ENCODE measurements at places on chromosomes 3 and 15. TPM values are rescaled to one million over a fixed set of nuclear protein-coding genes. Genes with fewer than 3 reads are reported as not detected.

DNA sequence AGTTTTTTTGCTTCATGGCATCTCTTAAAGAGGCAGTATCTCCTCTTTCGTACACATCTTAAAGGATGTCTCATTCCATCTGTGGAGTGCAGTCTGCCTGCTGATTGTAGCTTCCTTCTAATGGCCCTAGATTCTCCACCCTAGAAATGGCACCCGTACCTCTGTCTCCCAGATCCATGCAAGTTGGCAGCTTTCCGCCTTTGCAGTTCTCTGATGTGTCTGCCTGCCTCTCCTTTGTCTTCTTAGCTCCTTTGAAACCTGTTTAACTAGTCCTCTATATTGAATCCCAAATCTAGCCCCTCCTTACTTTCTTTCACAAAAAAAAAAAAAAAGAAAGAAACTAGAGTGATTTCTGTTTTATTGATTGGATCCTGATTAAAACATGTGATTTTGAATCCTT is 1025.0 kb downstream of the ZPLD1 start:
- no peak for DNase-seq

- DNase-seq, result no peak
Observed at GRCh38 chr3:94440767-94441493, 378.1 kb downstream of the NSUN3 start.

GRCh38 chr3:42725454-42725853 is 22.9 kb upstream of the HHATL start:
- DNase-seq, result no peak

GRCh38 chr3:130423064-130423463 is 77.6 kb downstream of the COL6A5 start:
- no peak for DNase-seq

- DNase-seq, result no peak
Observed at GRCh38 chr3:184348057-184348382, 10.6 kb downstream of the FAM131A start.

DNA sequence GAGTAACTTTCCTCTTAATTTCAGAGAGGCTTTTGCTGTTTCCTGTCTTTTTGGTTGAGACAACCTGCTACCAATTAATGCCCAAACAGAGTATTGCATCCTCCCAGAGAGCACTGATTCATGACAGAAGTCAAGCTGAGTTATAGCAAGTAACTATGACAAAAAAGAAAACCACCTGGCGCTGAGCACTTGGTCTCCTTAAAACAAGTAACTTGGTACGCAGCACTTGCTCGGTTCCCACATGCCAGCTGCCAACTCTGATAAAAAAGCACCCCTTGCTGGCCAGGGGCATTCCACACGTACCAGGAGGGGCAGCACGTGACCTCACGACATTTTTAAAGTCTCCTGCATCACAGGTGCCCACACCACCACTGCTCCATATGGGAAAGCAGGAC is 13.5 kb upstream of the MYO5C start:
- DNase-seq, result no peak

- DNase-seq, result no peak
Observed at GRCh38 chr3:150372722-150373121, 35.4 kb upstream of the TSC22D2 start.

DNA sequence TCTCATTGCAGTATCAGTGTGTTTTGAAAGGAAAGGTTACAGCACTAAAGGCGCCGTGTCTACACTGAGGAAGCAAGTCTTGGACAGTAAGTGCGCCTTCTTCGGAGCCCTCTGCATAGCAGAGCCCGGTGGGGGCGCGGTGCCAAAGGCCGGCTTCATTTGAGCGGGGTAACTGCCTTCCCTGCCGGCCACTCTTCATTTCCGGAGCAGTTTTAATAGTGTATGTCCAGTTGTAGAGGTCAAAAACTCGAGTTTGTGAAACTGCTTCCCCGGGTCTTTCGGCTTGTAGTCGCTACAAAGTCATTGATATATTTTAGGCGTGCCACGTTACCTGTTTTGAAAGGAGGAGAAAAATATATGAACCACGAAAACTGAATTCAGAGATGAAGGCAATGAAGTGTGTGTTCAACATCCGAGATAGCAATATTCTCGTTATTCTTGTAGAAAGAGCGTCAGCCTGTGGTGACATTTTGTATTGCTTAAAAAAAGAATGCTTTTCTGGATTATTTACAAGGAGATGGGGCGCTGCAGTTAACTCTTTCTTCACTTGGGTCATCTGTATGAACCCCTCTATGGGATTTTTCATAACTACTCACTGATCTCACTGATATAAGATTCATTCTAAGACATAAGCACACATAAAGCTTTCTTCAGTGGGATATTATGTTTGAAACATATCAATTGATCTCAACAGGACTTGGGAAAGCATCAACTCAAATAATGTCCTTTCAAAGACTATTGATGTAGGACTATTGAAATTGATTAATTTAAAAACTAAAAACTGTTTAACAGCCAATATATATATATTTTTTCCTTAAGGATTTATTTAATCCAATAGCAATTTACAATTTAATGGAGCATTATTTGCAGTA is 3.0 kb downstream of the ALCAM start:
- peak; percentile 65 for DNase-seq

- no peak for DNase-seq
Observed at GRCh38 chr3:142940000-142940399, 23.5 kb downstream of the PAQR9 start.

DNA sequence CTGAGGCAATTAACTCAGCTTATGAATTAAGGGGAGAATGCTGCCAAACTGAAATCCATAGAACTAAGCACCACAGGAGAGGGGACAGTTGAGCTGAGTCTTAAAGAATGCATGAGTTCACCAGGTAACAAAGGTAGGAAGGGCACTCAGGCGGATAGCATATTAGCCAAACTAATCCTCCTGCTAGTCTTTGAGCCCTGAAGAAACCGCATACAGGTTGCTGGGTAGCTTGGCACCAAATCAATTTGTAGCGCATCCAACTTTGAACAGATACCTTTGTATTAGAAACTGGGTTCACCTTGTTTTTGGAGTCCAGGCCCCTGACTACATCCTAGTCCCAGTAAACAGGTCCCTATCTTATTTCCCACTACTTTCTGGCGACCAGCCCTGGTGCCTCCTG is 93.7 kb downstream of the FRMD4B start:
- no peak for DNase-seq

- no peak for DNase-seq
Observed at GRCh38 chr15:71691458-71692417, 118.6 kb upstream of the NR2E3 start.

- no peak for DNase-seq
Observed at GRCh38 chr15:64026591-64026990, 19.7 kb downstream of the DAPK2 start.

DNA sequence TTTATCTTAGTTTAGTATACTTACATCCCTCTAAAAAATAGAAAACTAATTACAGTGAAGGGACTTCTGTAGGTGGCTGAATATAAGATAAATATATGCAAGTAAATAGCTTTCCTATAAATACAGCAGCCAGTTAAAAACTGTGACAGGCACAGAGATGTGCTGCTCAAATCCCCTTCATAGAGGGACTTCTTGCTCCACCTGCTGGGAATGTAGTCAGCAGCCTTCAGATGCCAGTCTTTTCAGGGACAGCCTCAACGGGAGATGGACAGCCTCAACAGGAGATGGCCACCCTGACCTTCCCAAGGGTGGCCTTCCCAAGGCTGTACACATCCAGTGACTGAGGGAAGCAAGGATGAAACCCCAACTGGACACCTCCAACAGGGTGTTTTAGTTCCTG is 15.7 kb upstream of the PRR23E start:
- no peak for DNase-seq

- DNase-seq, result no peak
Observed at GRCh38 chr3:15460891-15461531, 33.6 kb downstream of the EAF1 start.

DNA sequence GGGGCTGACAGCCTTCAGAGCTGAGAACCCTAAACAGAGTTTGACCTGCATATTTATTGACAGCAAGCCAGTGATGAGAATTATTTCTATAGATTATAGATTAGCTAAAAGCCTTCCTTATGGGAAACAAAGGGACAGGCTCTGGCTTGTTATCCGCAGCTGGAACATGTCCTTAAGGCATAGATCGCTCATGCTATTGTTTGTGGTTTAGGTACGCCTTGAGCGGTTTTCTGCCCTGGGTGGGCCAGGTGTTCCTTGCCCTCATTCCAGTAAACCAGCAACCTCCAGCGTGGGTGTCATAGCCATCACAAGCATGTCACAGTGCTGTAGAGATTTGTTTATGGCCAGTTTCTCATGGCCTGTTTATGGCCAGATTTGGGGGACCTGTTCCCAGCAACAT is 10.2 kb upstream of the FAH start:
- DNase-seq, result no peak

GRCh38 chr15:84715441-84716035 is 401 bp downstream of the SEC11A start:
- peak; percentile 18 for DNase-seq

DNA sequence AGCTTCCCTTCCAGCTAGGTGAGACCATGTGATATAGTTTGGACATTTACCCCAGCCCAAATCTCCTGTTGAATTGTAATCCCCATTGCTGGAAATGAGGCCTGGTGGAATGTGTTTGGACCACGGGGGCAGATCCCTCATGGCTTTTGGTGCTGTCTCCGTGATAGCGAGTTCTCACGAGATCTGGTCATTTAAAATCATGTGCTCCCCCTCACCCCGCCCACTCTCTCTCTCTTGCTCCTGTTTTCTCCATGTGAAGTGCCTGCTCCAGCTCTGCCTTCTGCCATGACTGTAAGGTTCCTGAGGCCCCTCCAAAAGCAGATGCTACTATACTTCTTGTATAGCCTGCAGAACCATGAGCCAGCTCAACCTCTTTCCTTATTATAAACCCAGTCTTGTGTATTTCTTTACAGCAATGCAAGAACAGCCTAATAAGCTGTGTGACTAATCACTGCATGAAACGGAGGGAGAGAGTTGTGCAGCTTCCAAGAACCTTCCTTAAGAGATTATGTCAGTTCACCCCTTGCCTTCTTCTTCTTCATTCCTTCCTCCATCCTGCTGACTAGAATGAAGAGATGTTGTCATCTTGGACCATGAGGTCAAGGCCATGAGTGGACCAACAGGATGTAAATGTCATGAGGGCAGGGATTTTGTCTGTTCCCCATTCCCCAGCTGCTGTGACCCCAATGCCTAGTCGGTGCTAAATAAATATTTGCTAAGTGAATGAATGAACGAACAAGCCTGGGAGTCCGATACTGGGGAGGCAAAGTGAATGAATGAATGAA is 91.0 kb downstream of the CPN2 start:
- no peak for DNase-seq

- no peak for DNase-seq
Observed at GRCh38 chr3:178474526-178474925, 61.7 kb upstream of the KCNMB2 start.

DNA sequence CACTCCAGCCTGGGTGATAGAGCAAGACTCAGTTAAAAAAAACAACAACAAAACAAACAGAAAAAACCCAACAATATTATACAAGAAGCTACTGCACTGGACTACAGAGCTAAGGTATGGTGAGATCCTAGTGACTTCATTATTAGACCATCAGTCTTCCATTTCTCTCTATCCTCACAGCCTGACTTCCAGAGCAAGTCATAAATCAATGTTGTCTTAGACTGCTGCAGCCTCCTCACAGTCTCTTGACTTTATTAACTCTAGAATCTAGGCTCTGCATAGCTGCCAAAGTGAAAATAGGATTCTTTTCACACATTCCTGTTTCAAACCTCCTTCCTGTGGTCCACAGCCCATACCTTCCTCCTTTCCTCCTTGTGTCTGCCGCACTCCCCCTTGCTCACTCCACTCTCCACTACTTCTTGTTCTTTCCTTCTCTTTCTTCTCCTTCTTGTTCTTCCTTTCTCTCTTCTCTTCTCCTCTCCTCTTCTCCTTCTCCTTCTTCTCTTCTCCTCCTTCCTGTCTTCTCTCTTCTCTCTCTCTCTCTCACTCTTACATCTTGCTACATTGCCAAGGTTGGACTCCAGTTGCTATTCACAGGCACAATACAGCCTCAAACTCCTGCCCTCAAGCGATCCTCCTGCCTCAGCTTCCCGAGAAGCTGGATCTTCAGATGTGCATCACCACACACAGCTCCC is 49.4 kb downstream of the CCR4 start:
- no peak for DNase-seq

DNA sequence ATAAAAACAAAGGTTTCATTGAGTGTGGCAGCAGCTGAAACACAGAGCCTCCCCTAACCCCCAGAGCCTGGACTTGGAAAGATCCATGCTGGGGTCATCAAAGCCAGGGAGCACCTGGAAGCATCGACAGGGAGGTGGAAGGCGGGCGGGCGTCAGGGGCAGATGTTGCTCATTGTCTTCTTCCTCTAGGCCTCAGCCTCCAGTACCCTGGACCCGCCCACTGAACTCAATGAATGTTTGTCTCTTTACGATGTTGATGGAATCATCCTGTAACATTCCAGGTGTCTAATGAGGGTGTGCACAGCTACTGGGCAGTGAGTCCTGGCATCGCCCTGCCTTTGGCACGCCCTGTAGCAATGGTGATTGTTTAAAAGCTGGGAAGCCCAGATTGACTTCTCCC is 9.8 kb downstream of the GP5 start:
- no peak for DNase-seq

GRCh38 chr3:195149292-195150030 is 121.5 kb downstream of the XXYLT1 start:
- DNase-seq, result no peak

GRCh38 chr3:127694467-127695215 is 21.9 kb downstream of the ABTB1 start:
- peak; percentile 57 for DNase-seq

GRCh38 chr15:59373215-59373614 is 544 bp upstream of the MYO1E start:
- DNase-seq, result no peak

GRCh38 chr3:9384141-9384828 is 13.1 kb upstream of the SETD5 start:
- no peak for DNase-seq

- DNase-seq, result no peak
Observed at GRCh38 chr3:264394-265156, 68.0 kb downstream of the CHL1 start.

DNA sequence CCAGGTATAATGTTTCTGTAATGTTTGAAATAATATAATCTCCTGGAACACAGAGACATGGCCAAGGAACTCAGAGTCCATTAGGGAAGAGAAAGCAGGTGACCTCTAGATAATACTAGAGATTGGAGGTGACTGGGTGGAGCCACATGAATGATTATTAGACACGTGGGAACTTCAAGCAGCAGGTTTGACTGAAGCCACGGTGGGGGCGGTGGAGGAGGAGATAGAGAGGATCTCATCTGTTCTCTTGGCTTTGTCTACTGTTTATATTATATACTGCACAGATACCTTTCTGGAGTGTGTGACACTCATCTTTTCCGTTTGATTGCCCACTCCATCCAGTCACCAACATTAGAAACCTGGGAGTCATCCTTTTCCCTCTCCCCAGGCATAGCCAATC is 33.7 kb downstream of the KIF7 start:
- DNase-seq, result no peak

The CCDC39 gene
- polyA plus RNA-seq, result not detected

The SMC4 gene
- 96.9 TPM for polyA plus RNA-seq

The TRMT10C gene
- polyA plus RNA-seq, result 44.7 TPM

The LCMT2 gene
- 7.9 TPM for polyA plus RNA-seq

The ERC2 gene
- not detected for polyA plus RNA-seq

The AHSG gene
- polyA plus RNA-seq, result not detected

The SPSB4 gene
- polyA plus RNA-seq, result not detected
